ENCODE measurements at places on chromosomes 3 and 15.

DNA sequence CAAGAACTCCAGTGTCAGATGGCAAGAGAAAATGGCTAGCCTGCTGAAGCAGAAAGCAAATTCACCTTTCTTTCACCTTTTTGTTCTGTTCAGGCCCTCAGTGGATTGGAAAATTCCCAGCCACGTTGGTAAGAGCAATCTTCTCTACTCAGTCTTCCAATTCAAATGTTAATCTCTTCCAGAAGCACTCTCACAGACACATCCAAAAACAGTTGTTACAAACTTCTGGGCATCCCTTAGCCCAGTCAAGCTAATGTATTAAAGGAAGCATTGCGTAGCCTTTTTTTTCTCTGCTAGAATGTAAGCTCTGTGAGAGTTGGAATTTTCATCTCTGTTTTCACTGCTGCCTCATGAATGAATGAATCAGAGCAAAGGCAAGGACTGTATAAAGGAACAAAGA, 109.2 kb upstream of the ROBO2 start:
- no peak for DNase-seq

GRCh38 chr3:43340403-43340802, 54.1 kb downstream of the SNRK start:
- no peak for DNase-seq

GRCh38 chr15:34652726-34653033, 69.2 kb upstream of the GOLGA8B start:
- DNase-seq = no peak

GRCh38 chr3:170054204-170054603, 16.4 kb downstream of the GPR160 start:
- DNase-seq = no peak

DNA sequence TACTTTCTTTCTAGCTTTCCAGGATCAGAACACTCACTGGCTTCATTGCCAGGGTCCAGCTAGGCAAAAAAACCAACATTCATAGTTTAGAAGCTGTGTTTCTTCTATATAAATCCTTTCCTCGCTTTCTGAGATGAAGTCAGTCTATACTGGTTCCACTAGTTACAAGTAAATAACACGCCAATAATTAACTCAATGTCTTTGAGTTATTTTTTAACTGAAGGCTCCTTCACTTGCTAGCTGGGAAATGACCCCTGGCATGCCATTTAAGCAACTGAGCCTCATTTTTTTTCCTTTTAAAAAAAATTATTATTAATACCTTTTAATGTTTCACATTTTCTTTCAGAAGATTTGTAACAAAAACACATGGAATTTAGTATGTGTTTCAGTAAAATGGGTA, 2.1 kb upstream of the CCDC174 start:
- DNase-seq = no peak

GRCh38 chr3:172550347-172550943, 27.2 kb upstream of the TNFSF10 start:
- DNase-seq = peak; percentile 90

- DNase-seq = no peak
Observed at GRCh38 chr15:92025706-92026270, 172.3 kb downstream of the SLCO3A1 start.

DNA sequence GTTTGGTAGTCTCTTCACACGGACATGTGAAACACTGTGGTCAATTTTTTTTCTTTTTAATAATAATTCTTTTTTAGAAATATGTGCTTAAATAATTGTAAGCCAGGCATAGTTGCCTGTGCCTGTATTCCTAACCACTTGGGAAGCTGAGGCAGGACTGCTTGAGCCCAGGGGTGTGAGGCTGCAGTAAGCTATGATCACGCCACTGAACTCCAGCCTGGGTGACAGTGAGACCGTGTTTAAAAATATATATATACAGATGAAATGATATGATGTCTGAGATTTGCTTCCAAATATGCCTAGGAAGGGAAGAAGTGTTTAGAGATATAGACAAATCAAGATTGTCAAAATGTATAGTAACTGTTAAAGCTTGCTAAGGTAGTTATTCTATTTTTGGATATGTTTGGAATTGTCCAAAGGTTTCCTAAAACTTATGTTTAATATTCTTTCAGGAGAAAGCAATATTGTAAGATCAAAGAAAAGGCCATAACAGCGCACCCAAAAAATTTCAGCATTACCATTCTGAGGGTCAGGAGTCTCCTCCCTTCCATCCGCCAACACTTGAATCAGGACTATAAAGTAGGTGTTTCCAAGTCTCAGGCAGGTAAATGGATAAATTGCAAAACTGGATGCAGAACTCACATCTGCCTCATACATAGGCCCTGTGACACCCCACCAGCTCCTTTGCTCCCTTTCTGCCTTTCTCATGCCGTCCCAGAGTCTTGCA, 532 bp upstream of the SELENOT start:
- no peak for DNase-seq

DNA sequence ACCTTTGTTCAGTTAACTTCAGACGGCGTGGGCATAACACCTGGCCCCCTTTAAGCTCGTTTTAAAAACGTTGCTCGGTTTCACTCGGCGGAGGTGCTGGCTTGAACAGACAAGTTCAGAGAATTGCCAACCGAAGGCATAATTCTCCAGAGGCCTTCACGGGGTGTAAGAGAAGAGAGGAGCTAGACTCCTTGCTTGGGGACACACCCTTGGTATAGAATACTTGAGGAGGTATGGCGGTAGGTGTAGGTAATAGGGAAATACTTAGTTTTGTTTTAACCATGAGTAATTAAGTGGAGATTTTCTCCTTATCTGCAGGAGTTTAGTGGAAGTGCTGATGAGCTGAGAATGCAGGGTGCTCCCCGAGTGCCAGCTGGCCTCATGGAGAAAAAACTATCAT, 921 bp downstream of the FBXL2 start:
- no peak for DNase-seq

GRCh38 chr3:94185753-94186152, 122.9 kb downstream of the NSUN3 start:
- no peak for DNase-seq

GRCh38 chr3:172717493-172718088, 6.7 kb upstream of the NCEH1 start:
- peak; percentile 36 for DNase-seq

- no peak for DNase-seq
Observed at GRCh38 chr3:1072041-1072440, 20.8 kb upstream of the CNTN6 start.

GRCh38 chr3:169286992-169287391, 376.5 kb downstream of the MECOM start:
- DNase-seq = no peak

DNA sequence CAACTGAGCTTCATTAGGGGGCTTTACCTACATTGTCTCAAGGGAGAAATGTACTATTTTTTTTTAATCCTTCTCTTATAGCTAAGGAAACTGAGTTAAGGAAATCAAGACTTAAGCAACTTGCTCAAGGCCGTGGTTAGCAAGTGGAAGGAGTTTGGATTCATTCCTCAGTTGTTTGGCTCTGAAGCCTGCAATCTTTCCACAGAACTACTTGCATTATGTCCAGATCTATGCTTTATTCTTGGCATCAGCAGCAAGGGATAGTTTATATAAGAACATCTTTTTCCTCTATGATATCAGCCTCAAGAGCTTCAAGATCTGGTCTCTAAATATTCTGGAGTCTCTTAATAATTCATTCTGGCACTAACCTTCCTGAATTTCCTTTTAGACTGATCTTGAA, 182.4 kb downstream of the SV2B start:
- no peak for DNase-seq

GRCh38 chr3:123194552-123194951, 7.2 kb upstream of the SEC22A start:
- no peak for DNase-seq

- DNase-seq = no peak
Observed at GRCh38 chr15:89132611-89133507, 44.6 kb downstream of the ABHD2 start.

DNA sequence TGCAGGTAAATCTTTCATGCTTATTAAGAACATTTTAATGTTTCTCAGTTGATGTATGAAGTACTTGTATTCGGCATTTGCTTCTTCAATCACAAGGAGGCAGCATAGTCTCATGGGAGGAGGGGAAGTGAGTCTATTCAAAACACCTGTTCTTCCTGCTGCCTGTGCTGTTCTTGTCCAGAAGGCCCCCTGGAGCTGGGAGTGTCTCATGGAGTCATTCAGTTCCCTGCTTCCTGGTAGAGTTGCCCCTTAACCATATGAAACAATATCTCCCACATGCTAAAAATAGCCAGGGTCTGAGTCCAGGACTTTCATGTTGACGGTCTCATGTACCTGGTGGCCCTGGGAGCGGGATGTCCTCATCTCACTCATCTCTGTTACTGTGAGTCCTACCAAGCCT, 15.5 kb upstream of the PPP1R2 start:
- DNase-seq = peak; percentile 42

GRCh38 chr15:40398413-40398873, 7.2 kb upstream of the IVD start:
- DNase-seq = no peak

DNA sequence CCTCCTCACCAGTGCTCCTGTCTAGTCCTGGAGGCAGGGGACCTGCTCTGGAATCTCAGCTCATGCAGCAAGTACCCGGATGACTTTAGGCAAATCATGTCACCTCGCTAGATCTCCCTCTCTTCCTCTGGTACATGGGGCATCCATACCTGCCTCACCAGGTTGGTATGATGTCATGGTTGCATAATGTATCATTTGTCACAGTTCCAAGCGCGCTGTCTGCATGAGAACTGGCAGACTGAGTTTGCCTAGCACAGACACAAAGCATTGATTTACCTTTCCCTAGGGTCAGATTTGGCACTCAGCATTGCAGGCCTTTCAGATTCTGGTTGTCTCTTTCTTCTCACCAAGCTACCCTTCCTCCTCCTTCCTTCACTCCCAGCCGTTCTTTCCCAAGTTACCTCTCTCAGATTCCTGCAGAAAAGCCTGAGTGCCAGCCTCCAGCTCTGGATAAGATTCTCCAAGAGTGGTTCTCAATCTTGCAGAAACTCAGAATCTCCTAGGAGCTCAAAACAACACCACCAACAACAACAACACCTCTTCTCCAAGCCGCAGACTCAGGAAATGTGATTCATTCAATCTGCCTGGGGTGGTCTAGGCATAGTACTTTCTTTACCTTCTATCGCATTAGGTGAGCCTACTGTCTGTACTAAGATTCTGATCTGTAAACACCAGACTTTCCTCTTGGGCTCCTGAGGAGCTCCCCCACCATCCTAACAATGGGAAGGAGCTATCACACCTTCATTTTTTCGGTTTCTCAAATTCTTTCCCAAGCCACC, 29.5 kb downstream of the FAM43A start:
- DNase-seq = no peak

- peak; percentile 38 for DNase-seq
Observed at GRCh38 chr15:90099868-90100831, 2.1 kb downstream of the IDH2 start.

- DNase-seq = no peak
Observed at GRCh38 chr15:64343222-64343621, 12.8 kb downstream of the CSNK1G1 start.

DNA sequence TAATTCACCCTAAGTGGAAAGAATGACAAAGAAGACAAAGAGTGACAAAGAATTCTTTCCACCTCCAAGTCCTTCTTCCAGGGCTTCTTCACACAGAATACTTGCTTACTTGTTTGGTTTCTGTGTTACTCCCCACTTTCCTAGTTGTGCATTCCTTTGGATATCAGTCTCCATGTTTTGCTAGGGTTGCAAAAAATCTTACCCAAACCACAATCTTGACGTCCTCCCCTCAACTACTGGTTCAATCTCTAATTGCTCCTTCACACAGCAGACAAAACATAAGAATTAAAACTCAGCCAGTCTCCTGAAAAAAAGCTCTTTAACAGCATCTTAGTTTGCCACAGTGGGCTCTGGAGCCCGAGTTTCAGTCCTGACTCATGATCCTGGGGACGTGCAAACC, 297.6 kb upstream of the CHRNA7 start:
- DNase-seq = no peak

DNA sequence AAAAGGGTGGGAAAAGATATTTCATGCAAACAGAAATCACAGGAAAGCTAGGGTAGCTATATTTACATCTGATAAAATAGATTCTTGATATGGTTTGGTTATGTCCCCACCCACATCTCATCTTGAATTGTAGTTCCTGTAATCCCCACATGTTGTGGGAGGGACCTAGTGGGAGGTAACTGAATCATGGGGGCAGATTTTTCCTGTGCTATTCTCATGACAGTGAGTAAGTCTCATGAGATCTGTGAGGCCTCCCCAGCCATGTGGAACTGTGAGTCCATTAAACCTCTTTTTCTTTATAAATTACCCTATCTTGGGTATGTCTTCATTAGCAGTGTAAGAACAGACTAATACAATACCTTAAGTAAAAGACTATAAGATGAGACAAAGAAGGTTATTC, 558.1 kb downstream of the RSL24D1 start:
- DNase-seq = no peak

- peak; percentile 18 for DNase-seq
Observed at GRCh38 chr3:39378088-39378487, 5.1 kb upstream of the SLC25A38 start.

DNA sequence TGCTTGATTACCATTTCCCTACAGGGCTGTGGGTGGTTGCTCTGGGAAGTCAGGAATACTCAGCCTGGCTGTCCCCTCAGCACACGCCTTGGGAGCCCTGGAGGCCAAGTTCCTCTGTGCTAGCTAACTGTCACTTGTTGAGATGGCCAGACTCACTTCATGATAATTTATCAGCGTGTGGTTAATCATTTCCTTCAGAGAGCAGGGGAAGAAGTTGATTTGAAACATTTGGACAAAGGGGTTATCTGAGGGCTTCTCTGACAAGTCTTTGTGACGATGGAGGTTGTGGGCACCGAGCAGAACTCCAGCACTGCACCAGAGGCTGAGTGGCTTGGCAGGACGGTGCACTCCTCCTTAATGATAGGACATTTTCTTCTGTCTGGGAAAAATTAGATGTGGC, 61.9 kb downstream of the WHAMM start:
- no peak for DNase-seq

- DNase-seq = peak; percentile 31
Observed at GRCh38 chr15:76147906-76148570, 88.3 kb downstream of the TMEM266 start.

DNA sequence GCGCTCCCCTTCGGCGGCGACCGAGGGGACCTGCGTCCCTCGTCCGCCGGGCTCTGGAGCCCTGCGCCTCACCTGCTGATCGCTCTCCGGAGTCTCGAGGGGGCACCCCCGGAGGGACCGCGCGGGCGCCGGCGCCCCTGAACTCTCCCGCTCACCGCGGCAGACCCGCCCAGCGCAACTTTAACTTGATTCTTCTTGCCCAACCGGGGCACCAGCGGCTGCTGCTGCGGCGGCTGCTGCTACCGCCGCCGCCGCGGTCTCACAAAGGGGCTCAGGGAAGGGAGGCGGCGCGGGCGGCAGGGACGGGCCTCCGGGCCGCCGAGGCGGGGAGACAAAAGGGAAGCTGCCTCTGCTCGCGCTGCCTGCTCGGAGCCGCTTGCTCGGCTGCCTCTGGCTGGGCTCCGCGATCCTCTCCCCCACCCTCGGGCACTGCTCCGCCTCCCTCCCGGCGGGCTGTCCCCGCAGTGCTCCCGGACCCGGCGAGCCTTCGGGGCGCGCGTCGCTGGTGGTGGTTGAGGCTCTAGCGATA, at the start of gene PPM1L:
PPM1L (plus strand) TSS at position 456 of the 529 bp plus-strand sequence.
- DNase-seq = no peak

GRCh38 chr3:127387556-127388153, 99.8 kb upstream of the PRR20G start:
- DNase-seq = no peak

Data from H4 (cell line).